AG20443 (cell line): ENCODE measurements at places on chromosomes 4 and X.
A peak's percentile ranks its signal among the peaks of the same experiment; 100 is the strongest.

DNA sequence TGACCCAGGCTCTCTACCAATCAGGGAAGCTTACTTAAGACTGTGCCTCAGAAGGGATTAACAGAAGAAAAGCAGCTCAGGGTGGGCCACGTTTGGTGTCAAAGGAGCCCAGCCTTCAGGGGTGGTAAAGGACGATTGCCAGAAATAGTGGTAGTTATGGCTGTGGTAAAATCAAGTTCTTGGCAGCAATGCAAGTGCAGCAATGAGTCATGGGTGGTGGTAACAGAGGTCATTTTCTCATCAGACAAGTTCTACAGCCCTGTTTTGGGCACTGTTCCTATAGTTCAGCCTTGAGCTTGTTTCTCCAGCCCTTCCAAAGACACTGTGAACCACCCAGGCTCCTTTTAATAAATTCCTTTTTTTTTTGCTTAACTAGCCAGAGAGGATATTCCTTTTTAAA is 120.3 kb downstream of the EFHC2 start:
- peak; percentile 24 for DNase-seq

DNA sequence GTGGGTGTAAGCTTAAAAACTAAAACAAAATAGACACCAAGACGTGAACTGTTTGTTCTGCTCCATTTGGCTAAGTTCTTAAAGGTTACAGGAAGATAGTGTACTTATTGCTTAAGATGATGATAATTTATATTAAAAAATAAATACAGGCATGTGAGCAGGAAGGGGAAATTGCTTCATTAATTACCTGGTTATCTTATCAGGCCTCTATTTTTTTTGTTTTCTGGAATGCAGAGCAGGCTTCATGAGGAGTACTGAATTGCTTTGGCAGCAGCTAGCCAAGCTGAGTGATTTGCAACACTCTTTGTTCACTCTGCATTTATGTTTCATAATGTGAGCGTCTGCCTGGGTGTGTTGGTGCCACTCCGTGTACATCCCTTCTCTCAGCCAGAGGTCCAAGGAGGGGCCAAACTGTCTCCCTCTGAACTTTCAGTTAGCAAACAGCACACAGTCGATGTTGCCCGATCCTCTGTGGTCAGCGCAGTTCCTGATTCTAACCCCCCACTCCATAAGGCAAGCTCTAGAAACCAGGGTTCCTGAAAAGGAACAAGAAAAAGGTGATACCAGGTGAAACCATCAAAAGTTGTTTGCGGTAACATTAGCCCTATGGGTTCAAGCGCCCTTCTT is 348.2 kb downstream of the SPRY1 start:
- DNase-seq, result no peak

- no peak for DNase-seq
Observed at GRCh38 chrX:111444881-111445280, 32.9 kb upstream of the DCX start.

- no peak for DNase-seq
Observed at GRCh38 chrX:72141372-72142004, 9.8 kb upstream of the RTL5 start.

- DNase-seq, result no peak
Observed at GRCh38 chr4:122755675-122756074, 23.2 kb downstream of the BBS12 start.

DNA sequence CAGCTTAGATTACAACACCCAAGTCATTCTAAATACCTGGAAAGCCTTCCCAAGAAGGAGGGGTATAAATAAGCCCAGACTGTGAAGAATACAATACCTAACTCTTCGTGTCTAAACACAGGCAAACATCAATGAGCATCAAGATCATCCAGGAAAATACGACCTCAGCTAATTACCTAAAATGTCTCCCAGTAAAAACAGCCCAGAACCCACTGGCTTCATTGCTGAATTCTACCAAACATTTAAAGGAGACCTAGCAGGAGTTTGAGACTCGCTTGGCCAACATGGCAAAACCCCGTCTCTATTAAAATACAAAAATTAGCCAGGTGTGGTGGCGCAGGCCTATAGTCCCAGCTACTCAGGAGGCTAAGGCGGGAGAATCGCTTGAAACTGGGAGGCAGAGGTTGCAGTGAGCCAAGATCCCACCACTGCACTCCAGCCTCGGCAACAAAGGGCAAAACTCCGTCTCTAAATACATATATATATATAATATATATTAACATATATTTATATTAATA is 19.1 kb upstream of the HSFX4 start:
- no peak for DNase-seq

GRCh38 chr4:72326692-72327632 is 242.1 kb downstream of the ADAMTS3 start:
- peak; percentile 40 for DNase-seq

DNA sequence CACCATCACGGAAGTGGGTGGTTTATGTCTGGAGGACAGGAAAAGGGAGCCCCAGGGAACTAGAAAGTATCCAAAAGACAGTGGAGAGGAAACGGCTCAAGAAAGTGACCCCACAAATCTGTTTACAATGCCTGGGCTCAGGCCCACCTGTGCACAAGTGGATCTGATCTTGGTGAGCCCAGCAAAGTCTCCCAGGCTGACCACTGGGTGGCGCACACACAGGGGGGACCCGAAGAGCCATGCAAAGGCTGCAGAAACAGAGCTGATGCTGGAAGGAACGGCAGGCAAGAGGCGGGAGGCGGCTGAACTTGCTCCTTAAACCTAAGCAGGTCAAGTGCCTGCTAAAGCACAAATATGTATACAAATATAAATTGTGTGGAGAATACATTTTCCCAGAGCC is 9.6 kb downstream of the HAUS7 start:
- peak; percentile 58 for DNase-seq

- DNase-seq, result no peak
Observed at GRCh38 chr4:127843704-127844600, 36.7 kb upstream of the PLK4 start.

DNA sequence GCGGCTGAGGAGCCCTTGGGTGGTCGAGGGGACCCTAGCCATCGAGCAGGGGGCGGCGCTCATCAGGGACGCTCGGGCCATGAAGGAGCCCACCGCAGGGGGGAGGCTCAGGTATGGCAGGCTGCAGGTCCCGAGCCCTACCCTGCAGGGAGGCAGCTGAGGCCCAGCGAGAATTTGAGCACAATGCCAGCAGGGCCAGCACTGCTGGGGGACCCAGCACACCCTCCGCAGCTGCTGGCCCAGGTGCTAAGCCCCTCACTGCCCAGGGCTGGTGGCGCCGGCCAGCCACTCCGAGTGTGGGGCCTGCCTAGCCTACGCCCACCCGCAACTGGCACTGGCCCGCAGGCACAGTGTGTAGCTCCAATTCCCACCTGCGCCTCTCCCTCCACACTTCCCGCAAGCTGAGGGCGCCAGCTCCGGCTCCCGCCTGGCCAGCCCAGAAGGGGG is 325.4 kb upstream of the FRG1 start:
- no peak for DNase-seq

GRCh38 chr4:42151568-42152506 is 618 bp downstream of the BEND4 start:
- DNase-seq, result peak; percentile 36

GRCh38 chr4:156537286-156537685 is 434.3 kb downstream of the PDGFC start:
- no peak for DNase-seq

GRCh38 chr4:106114270-106114669 is 201.7 kb downstream of the TBCK start:
- DNase-seq, result no peak

DNA sequence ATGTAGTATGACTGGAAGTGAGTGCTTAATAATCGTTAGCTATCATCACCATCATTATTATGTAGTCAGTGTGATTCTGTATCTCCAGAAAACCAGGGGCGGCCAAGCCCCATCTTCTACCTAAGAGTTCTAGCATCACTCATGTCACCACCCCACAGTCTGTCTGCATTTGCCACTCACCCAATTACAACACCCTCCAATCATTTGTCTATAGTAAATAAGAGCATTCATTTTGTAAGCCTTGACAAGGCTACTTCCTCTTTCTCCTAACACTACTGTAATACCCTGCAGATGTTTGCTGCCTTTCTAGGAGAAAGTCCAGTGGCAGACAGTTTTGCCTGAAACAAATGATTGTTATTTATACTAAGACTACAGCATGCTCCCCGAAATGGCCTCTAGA is 15.8 kb upstream of the IL21 start:
- no peak for DNase-seq

DNA sequence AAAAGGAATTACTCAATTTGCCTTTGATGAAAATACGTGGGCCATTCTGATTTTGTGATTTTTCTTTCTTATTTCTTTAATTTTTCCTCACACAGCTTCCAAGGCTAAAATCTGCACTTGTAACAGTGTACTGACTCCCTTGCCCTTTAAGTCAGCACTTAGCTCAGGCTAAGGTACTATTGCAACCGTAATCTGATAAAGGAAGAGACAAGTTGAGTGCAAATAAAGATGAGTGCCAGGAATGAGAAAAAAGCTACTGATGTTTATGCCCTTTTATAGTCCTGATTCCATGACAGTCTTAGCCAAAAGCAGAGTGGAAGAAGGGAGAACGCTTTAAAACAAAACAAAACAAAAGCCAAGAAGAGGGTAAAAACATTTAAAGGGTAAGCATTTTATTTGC is 6.0 kb downstream of the DMD start:
- DNase-seq, result no peak

- peak; percentile 40 for DNase-seq
Observed at GRCh38 chr4:88792268-88792781, 94.7 kb upstream of the NAP1L5 start.

DNA sequence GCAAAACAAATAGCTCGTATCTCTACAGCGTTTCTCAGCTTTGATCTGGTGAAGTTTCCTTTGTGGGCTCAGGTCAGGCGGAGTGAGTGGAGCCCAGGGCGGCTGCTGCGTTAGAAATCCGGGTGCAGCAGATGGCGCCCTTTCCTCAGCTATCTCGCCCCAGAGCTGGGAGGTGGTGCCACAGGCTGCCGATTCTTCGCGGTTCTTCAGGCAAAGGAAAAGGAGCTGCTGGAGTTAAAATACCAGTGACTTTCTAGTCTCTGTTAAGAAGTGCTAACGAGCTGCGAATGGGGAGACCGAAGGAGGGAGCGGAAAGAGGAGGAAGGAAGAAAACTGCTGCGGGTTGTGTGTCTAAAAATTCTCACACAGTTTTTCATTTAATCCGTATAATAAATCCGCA is 114.6 kb downstream of the CPE start:
- peak; percentile 85 for DNase-seq

GRCh38 chrX:138788771-138789170 is 77.3 kb upstream of the FGF13 start:
- DNase-seq, result no peak

DNA sequence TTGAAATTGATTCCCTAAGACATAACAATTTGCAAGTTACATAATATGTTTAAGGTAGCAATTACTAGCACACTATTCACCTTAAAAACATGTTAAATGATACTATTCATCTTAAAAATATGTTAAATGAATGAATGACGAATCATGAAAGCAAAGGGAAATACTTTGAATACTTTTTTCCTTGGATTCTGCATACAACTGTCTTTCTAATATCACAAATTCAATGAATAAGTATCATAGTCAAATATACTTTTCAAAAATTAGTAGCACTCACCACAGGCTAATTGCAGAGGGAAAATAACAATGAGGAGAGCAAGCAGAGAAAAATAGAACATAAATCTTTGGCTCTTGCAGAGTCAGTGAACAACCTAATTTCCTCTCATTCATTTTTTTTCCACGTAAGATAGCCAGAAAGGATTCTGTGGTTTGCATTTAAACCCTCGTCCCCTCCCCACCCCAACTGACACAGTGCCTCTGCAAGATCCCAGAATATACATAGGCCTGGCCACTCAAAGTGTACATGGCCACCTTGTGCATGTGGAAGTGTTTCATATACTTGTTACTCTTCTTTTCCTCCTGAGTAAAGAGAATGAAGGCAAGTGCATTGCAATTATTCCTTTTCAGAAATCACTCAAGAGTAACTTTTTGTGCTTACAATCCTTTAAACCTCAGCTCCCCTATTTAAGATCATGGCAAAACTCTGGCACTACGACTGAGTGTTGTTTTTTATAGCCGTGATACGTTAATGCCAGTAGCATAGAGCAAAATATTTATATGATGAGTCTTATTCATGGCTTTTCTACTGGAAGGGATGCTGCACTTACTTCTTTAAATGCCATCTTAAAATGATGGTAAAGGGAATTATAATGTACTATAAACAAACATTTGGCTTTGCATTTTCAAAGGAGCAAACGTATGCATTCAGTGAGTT is 236.4 kb downstream of the PDGFC start:
- DNase-seq, result peak; percentile 8

- peak; percentile 84 for DNase-seq
Observed at GRCh38 chr4:184688447-184688846, 38.9 kb downstream of the PRIMPOL start.

DNA sequence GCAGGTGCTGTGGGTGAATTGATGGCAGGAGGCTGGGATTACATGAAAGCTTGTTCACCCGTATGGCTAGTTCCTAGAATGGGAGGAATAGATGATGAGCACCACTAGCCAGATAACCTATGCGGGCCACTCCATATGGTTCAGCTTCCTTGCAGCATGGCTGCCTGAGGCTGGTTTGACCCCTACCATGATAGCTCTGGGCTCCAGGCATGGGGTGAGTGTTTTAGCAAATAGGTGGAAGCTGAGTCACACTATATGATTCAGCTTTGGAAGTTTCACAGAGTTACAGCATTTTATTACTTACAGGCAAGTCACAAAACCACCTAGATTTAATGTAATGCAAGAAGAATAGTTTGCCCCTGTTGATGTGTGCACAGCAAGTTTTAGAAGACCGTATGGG is 603.2 kb downstream of the STIM2 start:
- DNase-seq, result no peak

DNA sequence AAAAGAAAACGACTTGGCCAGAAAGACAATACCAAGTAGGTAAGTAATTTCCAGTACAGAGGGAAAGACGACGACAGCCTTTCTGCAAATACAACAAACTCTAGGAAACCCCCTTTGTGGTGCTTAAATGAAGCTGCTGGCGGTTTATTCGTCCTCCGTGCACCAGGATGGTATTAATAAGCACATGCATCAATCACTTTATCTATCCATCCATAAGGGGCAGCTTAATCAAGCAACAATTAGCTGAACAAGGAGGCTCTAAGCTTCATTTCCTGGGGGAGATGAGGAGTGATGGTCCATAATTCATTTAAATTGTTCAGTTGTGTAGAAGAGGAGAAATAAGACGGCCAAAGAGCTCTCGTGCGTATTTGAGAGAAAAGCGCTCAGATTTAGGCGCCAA is 26.2 kb downstream of the IRF2 start:
- DNase-seq, result no peak

DNA sequence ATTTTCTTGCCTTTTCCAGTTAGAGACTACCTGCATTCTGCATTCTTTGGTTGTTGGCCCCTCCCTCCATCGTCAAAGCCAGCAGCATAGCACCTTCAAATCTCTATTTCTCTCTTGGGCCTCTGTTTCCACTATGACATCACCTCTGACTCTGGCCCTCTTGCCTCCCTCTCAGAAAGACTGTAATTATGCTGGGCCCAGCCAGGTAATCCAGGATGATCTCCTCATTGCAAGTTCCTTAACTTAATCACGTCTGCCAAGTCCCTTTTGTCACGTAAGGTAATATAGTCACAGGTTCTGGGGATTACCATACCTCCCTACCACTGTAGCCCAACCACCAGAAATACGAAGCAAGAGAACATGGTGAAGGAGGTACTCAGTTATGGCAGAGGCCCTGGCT is 39.3 kb upstream of the NYX start:
- DNase-seq, result no peak

GRCh38 chr4:149349541-149349940 is 466.1 kb downstream of the IQCM start:
- no peak for DNase-seq
